ENCODE measurements at places on chromosomes 16 and 17.

DNA sequence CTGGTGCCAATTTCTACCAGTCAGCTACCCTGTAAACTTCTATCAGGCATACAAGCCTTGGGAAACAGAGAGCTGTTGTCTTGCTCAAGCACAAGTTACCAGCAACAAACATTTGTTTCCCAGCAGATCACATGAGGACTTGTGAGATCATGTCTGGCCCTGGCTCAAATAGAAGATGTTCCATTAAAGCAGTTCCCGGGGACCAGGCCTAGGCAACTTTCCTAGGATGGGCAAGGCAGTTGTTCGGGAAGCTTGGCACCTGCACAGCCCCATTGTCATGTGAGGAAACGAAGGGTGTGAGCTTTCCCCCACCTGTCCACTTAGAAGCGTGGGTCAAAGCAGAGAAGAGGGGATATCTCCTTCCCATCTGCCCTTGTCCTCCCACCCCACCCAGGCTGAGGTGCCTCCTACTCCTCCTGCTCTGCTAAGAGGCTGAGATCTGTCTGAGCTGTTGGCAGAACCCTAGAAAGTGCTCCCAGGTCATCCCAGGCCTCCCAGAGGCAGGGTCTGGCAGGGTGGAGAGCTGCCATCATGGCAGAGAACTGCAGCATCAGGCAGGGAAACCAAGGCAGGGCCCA, 11.2 kb upstream of the SLC47A2 start:
- DNase-seq, result no peak

GRCh38 chr17:56030009-56030624, 123.2 kb upstream of the ANKFN1 start:
- no peak for DNase-seq

DNA sequence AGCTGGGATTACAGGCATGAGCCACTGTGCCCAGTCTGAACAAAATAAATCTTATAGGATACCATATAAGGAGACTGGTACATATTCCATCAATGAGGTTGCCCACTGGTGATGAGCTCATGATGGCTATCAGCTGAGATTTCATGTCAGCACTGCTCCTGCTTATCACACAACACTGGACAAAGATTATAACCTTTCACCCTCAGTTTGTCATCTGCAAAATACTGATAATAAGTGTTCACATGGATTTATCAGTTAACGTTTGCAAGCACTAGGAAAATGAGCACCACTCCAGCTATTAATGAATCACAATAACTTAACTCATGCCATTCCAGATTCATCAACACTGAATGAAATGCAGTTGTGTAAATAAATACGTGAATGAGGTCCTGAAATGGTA, 83.7 kb downstream of the SSH2 start:
- no peak for DNase-seq

DNA sequence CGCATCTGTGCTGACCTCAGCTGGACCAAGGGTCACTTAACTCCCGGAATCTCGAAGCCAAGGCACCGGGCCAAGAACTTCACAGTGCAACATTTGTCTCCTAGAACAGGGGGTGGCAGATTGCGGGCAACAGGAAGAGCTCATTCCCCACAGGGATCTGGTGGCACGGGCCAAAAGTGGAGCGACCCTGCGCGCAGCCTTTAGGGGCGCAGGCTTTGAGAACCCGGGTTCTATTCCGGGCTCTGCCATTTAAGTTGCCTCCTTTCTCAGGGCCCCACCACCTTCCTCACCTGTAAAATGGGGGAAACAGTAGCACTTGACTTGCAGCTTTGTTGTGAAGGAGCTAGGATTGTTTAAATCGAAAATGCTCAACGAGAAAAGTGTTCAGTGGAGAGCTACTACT, 651 bp downstream of the SHMT1 start:
- no peak for DNase-seq

GRCh38 chr17:12478311-12478710, 187.4 kb upstream of the MYOCD start:
- DNase-seq, result no peak

DNA sequence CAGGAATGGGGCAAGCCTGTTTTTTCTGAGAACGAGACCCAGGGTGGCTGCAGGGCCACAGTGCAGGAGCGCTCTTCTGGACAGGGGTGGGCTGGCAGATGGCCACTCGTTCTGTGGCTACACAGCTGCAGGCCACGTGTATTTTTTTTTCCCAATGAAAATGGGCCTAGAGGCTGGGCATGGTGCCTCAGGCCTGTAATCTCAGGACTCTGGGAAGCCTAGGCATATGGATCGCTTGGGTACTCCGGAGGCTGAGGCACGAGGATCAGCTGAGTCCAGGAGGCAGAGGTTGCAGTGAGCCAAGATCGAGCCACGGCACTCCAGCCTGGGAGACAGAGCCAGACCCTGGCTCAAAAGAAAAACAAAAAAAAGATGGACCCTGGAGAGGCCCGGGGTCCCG, 6.8 kb downstream of the UNKL start:
- DNase-seq, result no peak

GRCh38 chr17:56141046-56141839, 12.0 kb upstream of the ANKFN1 start:
- no peak for DNase-seq

DNA sequence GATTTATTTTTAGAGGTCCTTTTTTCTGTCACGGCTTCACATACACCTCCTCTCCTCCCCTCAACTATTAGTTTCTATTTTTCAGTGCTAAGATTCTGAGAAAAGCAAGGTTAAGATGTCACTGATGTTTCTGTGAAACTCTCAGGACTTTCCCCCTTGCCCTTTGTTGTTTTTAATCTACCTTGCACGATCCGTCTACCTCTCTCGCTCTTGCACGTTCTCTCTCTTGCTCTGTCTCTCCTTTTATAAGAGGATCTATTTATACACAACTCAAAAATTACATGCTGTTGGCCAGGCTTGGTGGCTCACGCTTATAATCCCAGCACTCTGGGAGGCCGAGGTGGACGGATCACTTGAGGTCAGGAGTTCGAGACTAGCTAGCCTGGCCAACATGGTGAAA, 43.6 kb downstream of the RPA1 start:
- no peak for DNase-seq

DNA sequence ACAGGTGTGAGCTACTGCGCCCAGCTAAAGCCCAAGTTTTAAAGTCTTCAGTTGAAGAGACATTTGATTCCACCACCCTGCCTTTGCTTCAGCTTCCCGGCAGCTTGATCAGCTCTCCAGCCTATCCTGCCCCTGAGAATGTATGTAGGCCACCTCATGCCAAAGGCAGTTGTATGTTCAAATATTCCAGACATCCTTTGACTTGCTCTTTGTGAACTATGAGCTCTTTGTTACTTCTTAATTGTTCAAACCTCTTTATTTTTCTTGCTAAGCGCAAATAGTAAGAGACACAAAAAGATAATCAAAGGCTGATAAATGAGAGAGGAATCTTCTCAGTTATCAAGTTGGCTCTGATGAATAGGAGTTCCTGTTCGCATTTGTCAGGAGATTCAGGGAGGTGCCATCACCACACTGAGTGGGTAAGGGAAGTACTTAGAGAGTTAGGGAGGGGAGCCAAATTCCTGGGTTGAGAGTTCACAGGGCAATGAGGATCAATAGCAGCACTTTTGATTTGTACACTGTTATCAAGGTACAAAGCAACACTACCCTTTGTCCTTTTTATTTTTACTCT, 32.0 kb upstream of the SUPT4H1 start:
- no peak for DNase-seq

- no peak for DNase-seq
These were observed 47.8 kb upstream of the NLRP1 start for GRCh38 chr17:5631958-5632590.

GRCh38 chr16:49589544-49590031, 216.0 kb downstream of the C16orf78 start:
- no peak for DNase-seq

DNA sequence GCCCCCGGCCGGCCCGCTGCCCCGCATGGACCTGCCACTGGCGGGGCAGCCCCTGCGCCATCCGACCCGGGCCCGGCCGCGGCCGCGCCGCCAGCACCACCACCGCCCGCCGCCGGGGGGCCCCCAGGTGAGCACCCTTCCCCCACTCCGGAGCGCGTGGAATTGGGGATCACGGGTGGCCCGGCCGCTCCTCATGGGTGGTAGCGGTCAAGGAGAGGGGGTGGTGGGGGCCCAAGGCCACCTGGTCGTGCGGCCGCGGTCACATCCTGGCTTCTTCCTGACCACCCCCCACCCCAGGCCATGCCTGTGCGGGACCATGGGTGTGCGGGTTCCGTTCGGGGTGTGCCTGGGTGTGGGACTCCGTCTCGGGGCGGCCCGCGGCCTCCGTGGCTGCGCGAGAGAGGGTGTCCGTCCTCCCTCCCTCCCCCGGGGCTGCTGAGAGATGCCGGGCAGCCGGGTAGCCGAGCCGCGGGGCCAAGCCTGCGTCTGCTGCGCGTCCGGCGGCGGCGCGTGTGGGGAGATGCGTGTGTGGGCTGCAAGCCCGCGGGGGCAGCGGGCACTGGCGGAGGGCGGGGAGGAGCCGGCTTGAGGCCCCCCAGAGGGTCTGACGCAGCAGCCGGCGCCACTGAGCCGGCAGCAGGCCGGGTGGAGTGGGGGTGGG, 6.8 kb downstream of the ACD start:
- DNase-seq, result no peak

- DNase-seq, result no peak
These were observed 144.1 kb downstream of the CHD9 start for GRCh38 chr16:53198933-53199332.

DNA sequence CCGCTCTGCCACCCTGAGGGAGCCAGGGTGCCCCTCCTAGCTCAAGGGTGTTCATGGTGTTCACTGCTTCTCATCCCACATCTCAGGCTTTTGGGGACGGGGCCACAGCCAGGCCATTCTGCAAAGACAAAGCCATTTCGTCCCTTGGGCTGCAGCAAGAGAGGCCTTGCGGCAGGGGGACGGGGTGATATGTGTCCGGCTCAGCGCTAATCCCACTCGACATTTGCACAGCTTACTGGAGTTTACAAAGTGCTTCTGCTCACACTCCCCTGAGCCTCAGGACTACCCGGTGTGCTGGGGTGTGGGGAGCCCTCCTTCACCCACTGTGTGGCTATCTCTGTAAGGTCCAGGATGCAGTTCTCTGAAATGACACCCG, 84.3 kb downstream of the RTN4RL1 start:
- DNase-seq, result no peak

- DNase-seq, result no peak
These were observed 43.9 kb upstream of the ZNF469 start for GRCh38 chr16:88338896-88339295.

DNA sequence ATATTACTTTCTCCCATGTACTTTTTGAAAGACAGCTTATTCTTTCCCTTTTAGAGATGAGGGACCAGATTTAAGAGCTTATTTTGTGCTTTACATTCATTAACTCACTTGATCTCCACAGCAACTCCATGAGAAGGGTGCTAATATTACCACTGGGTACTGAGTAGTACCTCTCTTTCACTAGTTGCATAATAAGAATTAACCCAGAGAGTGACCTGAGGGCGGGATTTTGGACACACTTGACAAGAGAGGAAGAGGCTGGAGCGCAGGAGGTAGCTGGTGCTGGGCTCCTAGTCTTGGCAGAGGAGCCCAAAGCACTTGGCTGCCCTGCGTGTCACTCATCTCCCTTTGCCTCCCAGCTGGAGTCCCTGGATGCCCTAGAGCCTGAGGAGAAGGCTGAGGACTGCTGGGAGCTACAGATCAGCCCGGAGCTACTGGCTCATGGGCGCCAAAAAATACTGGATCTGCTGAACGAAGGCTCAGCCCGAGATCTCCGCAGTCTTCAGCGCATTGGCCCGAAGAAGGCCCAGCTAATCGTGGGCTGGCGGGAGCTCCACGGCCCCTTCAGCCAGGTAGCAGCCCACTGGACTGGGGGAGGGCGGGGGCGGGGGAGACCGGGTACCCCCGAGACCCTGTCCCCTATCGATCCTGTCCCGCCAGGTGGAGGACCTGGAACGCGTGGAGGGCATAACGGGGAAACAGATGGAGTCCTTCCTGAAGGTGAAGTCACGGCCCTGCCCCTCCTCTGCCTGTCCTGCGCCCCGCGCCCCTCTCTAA, 1.7 kb upstream of the MAZ start:
- no peak for DNase-seq

DNA sequence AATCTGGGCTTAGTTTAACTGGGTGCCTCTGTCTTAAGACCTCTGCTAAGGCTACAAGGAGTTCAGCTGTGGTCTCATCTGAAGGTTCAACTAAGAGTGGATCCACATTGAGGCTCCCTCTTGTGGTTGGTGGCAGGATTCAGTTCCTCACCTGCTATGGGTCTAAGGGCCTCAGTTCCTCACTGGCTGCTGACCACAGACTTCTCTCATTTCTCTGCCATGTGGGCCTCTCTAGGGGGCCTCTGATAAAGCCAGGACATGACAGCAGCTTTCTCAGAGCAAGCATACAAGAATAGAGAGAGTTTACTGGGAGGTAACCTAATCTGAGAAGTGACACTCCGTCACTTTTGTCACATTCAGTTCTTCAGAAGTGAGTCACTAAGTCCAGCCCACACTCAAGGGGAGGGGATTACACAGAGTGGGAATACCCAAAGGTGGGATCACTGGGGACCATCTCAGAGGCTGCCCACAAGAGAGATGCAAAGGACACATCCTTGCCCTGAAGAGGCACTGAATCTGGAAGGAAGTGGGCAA, 19.2 kb upstream of the ABAT start:
- no peak for DNase-seq

GRCh38 chr16:57667526-57668262, 412 bp upstream of the ADGRG3 start:
- DNase-seq, result no peak

DNA sequence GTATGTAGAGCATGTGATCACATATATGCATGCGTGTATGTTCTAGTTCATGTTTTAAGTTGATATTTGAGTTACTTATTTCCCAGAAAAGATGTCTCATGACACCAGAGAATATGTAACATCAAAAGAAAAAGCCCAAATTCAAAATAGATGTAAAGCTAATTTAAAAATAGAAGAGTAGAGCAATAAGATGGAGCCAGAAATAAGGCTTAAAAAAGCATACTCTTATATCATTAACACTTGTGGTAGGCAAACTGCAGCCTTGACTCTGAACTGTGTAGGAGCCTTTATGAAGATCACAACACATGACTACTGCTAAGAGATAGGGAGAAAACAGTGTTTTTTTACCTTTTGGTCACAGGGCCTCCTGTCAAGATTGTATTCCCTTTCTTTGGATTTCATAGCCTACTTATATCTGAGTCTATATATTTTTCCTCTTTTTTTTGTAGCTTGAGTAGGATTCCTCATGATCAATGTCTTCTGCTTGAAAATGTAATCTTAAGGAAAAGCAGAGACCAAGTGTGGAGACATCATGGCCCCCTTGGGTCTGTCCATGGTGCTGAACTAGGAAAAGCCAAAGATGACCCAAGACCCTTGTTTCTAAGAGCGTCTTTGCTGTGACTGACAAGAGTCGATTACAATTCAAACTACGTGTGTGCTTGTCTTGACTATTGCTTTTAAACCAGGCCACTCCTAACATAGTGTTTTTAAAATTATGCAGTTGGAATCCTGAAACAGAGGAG, 390.4 kb downstream of the SHISA9 start:
- no peak for DNase-seq
